ENCODE measurements at places on chromosomes 2 and 18. TPM values are rescaled to one million over a fixed set of nuclear protein-coding genes. Genes with fewer than 3 reads are reported as not detected.

DNA sequence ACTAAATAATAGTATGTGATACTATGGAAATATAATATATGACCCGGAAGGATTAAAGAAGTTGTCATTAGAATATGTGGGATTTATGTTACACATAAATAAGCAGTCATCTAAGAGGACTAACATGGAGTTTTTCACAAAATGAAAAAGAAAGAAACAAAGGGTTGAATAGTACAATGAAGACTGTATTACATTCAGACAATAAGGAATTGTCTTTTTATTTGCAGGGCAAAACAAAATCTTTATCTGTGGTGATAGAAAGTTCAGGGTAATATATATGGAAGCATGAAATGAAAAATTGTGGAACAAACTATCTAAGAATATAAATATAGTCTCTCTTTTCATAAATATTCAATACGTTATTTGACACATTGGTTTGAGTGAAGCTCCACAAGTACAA is 5.8 kb downstream of the ERMN start:
- no peaks in the 10 kb centered on the region for H3K36me3 ChIP-seq
- no peak for DNase-seq
- H3K4me1 ChIP-seq: no peaks in the 10 kb centered on the region
- H3K4me3 ChIP-seq: no peak overlapping the region
- H3K27me3 ChIP-seq: no peaks in the 10 kb centered on the region

MERTK gene
- 3.9 TPM for total RNA-seq

GRCh38 chr2:16288371-16289112 is 348.2 kb downstream of the MYCN start:
- H3K27me3 ChIP-seq: no peaks in the 10 kb centered on the region
- H3K4me3 ChIP-seq: no peak overlapping the region
- DNase-seq: no peak

GRCh38 chr2:227374158-227374557 is 4.9 kb downstream of the TM4SF20 start:
- H3K27ac ChIP-seq: no peak overlapping the region
- no peak overlapping the region for H3K4me3 ChIP-seq
- no peaks in the 10 kb centered on the region for H3K36me3 ChIP-seq
- no peak for DNase-seq
- H3K4me1 ChIP-seq: no peaks in the 10 kb centered on the region
- H3K27me3 ChIP-seq: no peaks in the 10 kb centered on the region

ST6GAL2 gene
- total RNA-seq: 2.5 TPM
